Stimulated activated CD4-positive, alpha-beta T cell treated with anti-CD3 and anti-CD28 coated beads, Interleukin-4, amount 100 ng/mL, for 1 hour (primary cell): ENCODE measurements at places on chromosomes 12 and 14.
A peak's percentile ranks its signal among the peaks of the same experiment; 100 is the strongest.

DNA sequence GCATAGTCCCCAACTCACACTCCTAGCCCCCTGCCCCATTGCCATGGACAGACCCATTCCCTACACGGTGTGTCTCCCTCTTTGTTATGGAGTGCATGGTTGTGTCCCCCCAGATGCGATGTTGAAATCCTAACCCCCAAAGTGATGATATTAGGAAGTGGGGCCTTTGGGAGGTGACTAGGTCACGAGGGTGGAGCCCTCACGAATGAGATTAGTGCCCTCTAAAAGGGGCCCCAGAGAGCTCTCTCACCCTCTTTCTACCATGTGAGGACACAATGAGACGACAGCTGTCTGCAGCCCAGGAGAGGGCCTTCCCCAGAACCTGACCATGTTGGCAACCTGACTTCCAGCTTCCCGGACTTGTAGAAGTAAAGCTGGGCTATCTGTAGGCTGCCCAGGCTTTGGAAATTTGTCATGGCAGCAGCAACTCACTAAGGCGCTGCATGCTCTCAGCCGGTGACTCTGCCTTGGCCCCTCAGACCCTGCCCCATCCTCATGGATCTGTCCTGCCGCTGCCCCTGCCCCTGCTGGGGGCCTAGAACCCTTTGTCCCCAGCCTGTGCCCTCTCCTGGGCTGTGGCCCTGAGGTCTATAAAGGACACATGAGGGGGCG lies 318.1 kb upstream of the RTL1 start:
- DNase-seq = no peak

- DNase-seq = no peak
Observed at GRCh38 chr14:33642080-33642479, 308.8 kb downstream of the EGLN3 start.

DNA sequence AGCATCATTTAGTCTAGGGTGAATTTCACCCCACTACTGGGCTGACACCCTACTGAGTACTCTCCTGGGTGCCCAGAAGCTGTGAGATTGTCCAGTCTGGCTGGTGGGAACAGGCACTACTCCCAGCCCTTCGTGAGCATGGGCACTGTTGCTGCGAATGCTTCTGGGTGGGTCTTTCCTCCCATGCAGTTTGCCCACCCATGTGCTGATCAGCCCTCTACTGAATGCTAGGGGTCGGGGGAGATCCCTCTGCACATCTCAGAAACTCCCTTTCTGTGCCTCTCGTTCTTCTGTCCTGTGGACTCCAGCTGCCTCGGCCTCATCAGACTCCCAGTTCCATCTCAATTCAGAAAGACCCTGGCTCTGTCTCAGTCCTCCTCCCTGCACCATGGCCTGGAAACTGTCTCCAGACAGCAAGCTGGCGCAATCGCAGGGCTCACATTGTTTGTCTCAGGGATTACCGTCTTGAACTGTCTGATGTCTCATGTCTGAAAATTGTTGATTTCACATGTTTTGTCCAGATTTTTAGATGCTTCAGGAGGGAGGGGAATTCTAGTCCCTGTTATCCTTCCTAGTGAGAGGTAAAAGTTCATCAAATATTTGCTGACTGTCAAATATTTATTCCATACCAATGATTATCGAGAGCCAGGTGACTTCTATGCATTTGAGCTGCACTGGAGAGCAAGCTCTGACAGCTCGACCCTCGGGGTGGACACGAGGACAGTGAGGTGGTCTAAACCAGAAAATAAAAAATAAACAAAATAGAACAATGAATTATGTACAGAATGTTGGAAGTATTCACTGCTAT lies 316.6 kb upstream of the RTL1 start:
- no peak for DNase-seq

DNA sequence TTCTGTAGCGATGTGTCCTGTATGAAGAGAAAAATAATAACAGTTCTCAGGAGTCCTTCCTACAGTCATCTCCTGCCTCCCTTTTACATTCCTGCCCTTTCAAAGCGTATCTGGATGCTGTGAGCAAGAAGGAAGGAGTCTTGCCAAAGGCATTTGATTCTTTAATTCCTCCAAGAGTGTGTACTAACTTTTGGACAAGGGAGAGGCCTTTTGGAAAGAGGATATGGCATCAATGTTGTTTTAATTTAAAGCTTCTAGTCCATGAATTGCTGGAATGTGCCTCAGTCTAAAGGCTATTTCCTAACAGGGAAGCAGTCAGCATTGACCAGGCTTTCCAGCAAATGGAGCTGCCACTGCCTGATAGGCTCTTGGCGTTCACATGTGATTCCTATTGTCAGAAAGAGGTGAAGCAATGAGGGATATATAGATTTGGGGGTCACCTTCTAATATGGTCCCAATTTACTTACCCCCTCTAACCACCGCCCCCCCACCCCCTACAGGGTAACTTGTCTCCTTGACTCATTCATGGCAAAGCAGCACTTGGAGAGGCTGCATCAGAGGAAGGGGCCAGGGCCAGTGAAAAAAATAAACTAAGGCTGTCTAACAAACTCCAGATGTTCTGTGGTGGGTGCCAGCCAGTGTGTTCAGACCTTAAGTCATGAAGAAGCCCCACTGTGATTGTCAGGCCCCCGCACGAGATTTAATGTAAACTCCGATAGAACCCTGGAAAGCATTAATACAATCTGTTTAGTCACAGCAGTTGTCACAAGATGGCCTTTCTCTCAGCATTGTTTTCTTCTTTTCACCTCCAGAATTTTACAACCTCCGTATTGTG lies 220.3 kb downstream of the FBXL14 start:
- DNase-seq = no peak

DNA sequence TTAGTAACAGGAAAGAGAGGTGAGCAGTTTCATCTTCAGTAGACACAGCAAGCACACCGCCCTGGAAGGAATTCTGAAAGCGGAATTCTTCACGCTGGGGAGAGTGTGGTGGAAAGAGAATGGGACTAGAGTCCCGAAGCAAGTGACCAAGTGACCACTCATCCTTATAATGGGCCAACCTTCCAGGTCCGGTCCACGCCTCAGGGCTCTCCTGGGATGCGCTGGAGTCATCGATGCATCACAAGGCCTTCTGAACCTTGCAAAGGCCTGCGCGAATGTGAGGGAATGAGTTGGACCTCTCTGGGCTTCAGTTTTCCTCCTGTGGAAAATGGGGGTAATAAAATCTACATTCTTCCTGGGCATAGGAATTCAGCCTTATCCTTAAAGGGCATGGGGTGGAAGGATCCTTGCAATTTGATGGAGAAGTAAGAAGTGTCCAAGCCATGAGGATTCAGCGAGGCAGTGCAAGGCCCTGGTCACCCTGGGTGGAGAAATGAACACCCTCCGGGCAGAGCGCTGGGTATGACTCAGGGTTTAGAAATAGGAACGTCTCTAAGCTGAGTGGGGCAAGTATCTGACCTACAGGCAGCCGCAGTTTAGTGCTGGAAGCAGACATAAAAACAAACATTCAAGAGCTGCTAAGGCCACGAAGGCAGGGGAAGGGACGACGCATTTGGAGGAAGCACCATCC lies 97.7 kb downstream of the SETD3 start:
- no peak for DNase-seq

- DNase-seq = peak; percentile 49
Observed at GRCh38 chr12:130041983-130042812, 120.1 kb upstream of the FZD10 start.

DNA sequence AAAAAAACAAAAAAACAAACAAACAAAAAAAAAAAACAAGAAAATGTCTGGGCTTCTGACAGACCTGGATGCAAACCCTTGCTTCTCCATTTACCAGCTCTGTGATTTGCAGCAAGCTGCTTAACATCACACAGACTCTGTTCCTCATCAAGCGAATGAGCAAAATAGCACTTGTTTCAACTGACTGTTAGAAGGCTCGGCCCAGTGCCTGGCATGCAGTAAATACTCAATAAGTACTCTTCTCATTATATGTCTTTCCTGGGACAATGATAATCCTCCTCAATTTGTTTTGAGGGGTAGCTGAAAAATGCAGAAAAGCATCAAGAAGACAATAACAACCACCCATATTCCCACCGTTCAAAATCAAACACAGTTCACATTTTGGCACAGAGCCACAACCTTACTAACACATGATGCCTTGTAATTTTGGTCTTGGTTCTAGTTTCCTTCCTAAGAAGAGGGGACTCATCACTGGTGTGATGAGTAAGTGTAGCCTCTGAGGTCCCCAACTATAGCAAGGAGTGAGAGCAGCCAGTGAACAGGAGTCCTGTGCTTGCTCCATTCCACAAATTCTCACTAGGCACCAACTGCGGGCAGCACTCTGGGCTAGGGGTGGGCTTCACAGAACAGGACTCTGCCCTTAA lies 60.4 kb downstream of the TTC7B start:
- DNase-seq = no peak

- DNase-seq = no peak
Observed at GRCh38 chr14:104826861-104827176, 25.9 kb downstream of the ZBTB42 start.

- no peak for DNase-seq
Observed at GRCh38 chr12:42609605-42610004, 20.1 kb upstream of the PRICKLE1 start.

DNA sequence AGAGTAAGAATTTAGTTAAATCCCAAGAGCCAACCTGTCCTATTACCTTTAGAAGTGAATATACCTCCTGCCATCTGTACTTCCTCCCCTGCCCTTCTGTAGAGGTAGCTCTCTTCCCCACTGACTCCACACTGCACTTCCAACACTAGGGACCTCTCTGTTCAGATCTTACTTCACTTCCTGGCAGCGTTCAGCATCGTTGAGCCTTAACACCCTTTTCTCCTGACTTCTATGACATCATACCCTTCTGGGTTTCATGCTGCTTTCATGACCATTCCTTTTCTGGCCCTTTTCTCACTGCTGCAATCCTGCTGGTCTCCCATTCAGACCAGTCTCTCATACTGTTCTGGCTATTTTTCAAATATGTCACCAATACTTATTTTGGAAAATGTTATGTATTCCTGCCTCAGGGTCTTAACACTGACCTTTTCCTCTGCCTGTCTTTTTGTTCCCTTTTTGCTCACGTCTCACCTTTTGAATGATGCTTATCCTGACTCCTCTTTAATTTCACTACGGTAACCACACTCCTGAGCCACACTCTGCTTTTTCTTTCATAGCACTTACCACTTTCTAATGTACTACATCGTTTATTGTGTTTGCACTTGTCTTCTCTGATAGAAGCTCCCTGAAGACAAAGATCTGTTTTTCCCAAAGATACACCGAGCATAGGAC lies 67.6 kb downstream of the PLEKHA5 start:
- no peak for DNase-seq

- no peak for DNase-seq
Observed at GRCh38 chr14:84390010-84390409, 1139.9 kb upstream of the FLRT2 start.

DNA sequence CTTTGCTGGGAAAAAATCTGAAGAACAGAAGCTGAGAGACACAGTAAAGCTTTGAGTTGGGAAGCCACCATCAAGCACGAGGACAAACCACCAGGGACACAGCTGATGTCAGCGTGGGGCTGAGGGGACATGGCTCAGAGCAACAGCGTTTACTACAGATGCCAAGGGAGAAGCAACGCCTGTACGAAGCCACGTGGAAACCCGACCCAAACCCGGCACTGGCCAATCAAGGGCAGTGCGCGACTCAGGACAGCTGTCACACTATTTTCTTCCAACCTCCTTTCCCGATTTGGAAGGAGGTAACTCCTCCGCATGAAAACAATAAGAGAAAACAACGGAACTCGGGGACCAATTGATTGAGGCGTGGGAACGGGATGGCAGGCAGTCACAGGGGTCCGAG lies 20.2 kb upstream of the CHGA start:
- no peak for DNase-seq

DNA sequence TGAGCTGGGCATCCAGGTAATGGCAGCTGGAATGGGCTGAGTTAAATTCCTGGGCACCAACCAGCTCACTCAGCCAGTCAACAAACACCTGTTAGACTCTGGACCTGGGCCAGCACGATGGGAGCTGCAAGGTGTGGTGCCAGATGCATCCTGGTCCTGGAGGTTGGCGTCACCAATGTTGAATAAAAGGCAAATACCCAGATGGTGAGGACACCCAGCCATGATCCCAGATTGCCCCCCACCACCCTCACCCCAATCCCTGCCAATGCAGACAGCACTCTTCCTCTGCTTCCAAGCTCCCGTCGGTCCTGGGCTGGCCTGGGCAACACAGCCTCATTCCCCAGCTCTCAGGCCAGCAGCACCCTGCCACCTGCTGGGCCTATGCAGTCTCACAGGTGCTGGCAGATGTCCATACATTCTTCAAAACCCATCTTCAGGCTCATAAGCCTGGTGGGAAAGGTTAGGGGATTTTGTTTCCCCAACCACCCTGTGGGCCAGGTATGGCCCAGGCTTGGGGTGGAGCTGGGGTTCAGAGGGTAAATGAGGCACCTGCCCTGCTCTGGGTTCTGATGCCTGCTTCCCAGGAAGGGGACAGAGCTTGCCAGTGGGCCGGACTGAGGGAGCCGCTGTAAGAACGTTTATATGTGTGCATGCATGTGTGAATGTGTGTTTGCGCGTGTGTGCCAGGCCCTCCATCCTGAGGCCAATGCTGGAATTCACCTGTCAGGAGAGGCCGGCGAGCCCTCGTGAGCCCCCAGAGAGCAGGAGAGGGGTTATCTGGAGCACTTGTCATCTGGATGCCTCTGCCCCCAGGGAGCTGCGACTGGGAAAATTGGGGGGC lies 58.0 kb downstream of the LGMN start:
- DNase-seq = no peak

GRCh38 chr12:802242-803120 lies 50.1 kb downstream of the WNK1 start:
- no peak for DNase-seq

DNA sequence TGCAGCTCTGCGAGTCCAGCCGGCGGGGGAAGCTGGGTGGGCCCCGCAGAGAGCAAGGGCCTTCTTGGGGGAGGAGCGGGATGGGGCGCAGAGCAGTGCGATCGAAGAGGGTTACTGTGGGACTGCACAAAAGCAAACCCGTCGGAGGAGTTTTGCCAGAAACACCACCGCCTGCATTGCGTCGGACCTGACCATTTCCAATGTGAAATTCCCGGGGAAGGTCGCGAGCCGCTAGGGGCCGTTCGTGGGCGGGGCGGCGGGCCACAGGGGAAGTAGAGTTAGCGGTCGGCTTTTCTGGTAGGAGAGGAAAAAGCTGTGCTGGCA lies 333 bp upstream of the KCNA1 start:
- DNase-seq = no peak

- no peak for DNase-seq
Observed at GRCh38 chr14:104108570-104109541, 23.4 kb downstream of the ASPG start.

GRCh38 chr14:105091054-105091516 lies 25.9 kb upstream of the GPR132 start:
- no peak for DNase-seq

DNA sequence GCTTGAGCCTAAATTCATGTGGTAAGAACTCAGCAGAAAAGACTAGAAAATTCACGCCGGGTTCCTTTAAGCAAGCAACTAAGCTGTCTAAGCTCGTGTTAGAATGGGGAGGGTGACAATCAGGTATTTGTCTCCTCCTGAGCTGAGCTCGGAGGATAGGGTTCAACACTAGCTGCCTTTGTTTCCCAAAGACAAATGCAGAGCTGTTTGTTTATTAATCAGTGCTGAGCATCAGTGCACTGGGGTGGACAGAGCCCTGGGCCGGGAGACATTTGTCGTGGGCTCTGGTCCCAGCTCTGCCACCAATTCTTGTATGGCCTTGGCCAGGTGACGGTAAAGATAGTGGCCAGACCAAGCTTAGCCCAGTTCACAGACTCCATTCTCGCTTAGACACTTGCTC lies 43.7 kb downstream of the DEGS2 start:
- DNase-seq = no peak

- no peak for DNase-seq
Observed at GRCh38 chr14:81169711-81170103, 51.1 kb downstream of the GTF2A1 start.

- no peak for DNase-seq
Observed at GRCh38 chr14:23137813-23138535, 18.9 kb upstream of the CEBPE start.
